ENCODE measurements at places on chromosomes 1 and 21.

DNA sequence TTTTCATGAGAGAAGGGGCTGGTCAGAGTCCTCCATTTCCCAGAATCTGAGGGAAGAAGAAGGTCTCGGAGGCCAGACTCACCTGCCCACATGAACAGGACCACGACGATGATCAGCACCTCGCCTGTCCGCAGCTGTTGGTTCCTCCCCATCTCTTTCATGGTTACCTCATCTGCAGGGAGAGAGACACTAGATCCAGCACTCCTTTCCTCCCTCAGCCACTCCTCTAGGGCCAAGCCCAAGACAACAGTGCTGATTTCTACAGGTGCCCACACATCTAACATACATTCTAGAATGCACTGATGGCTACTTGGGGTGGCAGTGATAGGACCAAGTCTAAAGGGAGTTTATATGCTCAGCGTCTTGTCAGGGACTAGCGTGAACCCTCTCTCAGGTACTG, 3.0 kb downstream of the FNDC5 start:
- DNase-seq, result no peak

- no peak for DNase-seq
Observed at GRCh38 chr1:219405531-219406331, 207.2 kb downstream of the ZC3H11B start.

DNA sequence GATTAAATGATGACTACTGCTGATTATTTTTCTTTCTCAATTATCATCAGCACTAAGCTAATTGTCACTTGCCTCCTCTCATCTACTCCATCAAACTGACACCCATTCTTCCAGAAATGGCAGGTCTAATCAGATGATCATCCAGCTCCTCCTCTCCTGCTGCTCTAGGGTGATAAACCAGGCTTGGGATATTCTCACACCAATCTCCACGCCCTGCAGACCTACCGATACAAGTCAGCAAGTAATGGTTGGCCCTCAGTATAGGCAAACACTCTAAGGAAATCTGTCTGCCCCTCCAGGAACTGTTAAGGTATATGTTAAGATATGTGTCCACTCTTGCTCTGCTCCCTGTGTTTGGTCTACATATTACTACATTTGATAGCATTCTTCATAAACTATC, 36.3 kb upstream of the C1orf21 start:
- no peak for DNase-seq

DNA sequence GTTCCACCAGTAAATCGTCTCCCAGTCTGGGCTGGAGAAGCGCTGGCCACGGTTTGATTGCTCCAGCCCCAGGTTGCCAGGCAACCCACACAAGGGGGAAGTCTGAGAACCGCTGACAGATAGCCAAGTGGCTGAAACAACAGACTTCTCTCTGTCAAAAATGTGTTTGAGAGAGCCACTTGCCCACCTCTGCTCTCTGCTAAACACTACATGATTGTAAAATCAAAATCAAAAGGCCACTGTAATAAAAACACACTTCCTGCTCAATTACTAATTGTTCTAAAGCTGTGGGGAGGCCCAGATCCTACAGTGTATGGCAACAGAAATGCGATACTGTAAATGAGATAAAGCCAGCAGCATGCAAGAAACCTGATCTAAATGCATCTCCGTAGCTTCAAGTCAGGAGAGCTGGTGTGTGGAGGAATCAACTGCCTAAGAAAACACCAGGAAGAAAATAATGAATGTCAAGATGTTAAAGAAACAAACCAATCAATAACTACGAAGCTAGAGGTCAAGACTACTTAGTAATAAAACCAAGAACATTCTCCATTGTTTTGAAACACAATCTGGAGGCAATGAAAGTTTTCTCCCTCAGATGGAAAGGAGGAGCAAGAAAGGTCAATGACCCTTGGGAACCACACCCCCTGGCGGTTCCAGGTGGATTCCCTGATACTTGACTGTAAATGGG, 121.2 kb downstream of the SLC45A1 start:
- DNase-seq, result no peak

DNA sequence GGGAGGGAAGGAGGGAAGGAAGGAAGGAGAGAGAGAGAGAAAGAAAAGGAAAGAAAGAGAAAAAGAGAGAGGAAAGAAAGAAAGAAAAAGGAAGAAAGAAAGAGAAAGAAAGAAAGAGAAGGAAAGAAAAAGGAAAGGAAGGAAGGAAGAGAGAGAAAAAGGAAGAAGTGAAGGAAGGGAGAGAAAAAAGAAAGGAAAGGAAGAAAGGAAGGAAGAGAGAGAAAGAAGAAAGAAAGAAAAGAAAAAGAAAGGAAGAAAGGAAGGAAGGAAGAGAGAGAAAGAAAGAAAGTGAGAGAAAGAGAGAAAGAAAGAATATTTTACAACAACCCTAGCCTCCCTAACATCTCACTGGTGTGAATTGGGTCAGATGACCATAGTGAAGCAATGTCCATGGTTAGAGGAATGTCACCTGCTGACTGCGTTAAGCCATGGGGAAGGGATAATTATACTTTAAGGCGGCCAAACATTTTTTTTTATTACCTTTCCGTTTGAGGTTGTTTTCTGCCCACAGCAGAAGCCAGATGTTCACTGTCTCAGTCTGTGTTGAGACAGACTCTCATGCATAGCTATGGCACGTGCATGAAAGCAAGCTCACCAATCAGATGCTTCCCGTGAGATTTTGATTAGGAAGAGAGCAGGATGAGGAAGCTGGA, 76.4 kb downstream of the SNRPE start:
- DNase-seq, result no peak

GRCh38 chr1:65425697-65426096, 5.2 kb downstream of the LEPR start:
- DNase-seq, result no peak

DNA sequence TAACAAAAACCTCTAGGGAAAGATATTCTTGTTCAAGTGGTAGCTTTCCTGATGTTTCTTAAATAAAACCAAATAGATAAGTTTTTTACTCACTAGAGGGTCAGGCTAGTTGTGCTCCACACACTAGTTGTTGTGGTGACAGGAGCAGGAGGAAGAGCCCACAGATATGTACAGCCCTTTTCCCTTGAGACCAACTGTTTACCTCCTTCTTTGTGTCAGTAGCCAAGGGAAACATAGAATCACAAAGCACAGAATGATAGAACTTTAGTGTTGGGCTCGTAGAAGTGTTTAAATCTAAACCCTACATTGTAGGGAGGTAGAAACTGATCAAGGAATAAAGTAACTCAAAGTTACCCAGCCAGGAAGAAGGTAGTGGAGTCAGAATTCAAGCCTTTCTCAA, 309.0 kb downstream of the CTH start:
- DNase-seq, result no peak

GRCh38 chr1:121558514-121558913, 373.7 kb downstream of the SRGAP2C start:
- no peak for DNase-seq

DNA sequence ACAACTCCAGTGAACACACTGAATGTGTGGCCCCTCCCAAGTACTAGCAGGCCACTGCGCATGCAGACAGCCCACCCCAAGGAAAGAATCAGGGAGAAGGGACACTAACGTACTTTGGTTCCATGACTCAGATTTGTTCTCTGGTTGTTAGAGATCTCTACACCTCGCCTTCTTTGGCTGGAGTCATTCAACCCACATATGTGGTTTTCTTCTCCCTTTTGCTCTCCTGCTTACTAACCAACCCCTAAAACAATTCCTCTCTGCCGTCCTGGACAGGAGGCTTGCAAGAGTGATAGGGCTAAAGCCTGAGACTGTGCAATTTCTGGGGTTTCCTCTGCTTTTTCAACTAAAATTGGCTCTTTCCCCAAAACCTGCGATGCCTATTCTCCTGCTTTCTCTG, 5.7 kb upstream of the CD48 start:
- DNase-seq, result no peak

- DNase-seq, result no peak
Observed at GRCh38 chr1:81071969-81072753, 728.6 kb upstream of the ADGRL2 start.

GRCh38 chr1:207088161-207088560, 499 bp upstream of the C4BPB start:
- DNase-seq, result no peak

GRCh38 chr1:227774821-227775661, 39.8 kb downstream of the SNAP47 start:
- DNase-seq, result no peak

DNA sequence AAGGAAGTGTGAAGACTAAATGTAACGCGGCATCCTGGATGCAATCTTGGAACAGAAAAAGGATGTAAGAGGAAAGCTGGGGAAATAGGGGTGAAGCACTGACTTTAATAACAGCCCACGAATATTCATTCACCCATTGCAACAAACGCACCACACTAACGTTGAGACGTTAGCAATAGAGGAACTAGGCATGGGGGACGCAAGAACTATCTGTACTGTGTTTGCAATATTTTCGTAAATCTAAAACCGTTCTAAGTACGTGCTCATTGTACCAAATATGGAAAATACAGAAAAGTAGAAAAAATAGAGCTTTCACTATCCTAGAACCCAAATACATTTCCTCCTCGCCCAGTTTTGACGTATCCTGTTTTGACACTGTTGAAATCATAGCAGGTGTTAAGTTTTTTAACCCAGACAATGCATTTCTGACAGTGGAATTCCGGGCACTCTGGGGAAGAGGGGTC, 3.9 kb downstream of the LAPTM5 start:
- DNase-seq, result no peak

GRCh38 chr1:8232036-8232757, 85.7 kb upstream of the SLC45A1 start:
- no peak for DNase-seq

DNA sequence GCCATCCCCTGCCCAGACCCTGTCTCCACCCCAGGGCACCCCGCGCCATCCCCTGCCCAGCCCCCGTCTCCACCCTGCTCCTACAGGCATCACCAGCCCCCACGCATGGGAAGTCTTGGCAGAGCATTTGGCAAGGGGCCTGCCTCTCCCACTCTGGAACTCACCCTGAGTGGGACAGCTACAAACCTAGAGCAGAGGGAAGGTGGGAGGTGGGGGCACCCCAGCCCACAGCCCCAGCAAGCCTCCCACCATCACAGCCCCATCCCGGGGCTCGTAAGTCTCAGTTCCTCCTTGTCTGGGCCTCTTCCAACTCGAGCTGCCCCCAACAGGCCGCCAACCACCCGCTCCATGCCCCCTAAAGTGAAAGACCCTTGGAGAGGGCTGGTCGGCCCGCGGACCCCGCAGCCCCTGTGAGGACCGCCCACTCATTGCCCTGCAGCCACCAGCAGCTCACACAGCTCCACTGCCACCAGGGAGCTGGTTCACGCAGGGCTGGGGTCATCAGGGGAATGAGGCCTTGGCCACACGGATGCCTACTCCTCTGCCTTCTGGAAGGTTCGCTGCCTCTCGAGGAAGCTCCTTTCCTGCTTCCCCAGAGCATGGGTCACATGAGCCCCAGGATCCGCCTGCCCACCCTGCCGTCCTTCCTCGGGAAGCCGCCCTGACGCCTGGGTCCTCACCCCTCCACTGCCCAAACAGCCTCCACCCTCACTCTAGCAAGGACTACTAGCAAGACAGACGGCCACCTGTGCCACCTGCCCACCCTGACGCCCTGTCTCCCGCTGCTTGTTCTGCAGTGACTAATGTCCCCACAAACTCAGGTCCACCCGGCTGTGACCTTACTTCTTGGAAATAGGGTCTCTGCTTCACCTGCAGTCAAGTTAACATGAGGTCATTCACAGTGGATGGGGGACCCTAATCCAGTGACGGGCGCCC, 14.4 kb downstream of the MEGF6 start:
- no peak for DNase-seq

GRCh38 chr1:22892789-22893188, 79.9 kb downstream of the LACTBL1 start:
- no peak for DNase-seq

GRCh38 chr1:20344738-20345137, 54.1 kb downstream of the VWA5B1 start:
- no peak for DNase-seq

- no peak for DNase-seq
Observed at GRCh38 chr1:201331166-201331565, 46.3 kb downstream of the TNNT2 start.

DNA sequence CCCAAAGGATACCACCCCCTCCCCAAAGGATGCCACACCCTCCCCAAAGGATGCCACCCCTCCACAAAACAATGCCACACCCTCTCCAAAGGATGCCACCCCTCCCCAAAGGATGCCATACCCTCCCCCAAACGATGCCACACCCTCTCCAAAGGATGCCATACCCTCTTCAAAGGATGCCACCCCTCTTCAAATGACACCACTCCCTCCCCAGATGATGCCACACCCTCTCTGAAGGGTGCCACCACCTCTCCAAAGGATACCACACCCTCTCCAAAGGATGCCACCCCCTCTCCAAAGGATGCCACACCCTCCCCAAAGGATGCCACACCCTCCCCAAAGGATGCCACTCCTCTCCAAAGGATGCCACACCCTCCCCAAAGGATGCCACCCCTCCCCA, 21.6 kb upstream of the TRIM17 start:
- no peak for DNase-seq

GRCh38 chr1:225697428-225697827, 44.5 kb upstream of the ENAH start:
- DNase-seq, result no peak

GRCh38 chr1:177800400-177801088, 169.3 kb downstream of the SEC16B start:
- no peak for DNase-seq

- no peak for DNase-seq
Observed at GRCh38 chr1:246921481-246921880, 10.3 kb downstream of the AHCTF1 start.

GRCh38 chr1:234942879-234943506, 185.6 kb downstream of the TOMM20 start:
- DNase-seq, result no peak

DNA sequence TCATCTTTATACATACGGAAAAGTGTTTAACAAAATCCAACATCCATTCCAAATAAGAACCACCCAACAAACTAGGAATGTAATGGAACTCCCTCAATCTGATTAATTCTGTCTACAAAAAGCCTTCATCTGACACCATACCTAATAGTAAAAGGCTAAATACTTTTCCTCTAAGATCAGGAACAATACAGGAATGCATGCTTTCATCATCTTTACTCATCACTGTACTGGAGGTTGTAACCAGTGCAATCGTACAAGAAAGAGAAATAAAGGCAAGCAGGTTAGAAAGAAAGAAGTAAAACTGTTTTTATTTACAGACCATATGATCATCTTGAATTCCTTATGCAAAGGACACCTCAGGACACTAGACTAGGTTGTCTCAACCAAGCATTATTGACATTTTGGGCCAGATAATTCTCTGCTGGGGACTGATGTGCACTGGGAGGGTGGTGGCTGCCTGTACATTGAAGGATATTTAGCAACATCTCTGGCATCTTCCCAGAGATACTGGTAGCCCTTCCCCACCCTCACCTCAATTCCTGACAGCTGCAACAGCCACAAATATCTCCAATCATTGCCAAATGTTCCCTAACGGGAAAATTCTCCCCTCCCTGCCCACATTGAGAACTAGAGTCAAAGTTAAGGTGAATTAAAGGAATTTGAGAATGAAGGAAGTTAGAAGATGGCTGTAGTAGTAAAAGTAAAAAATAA, 30.6 kb upstream of the INSL5 start:
- no peak for DNase-seq

DNA sequence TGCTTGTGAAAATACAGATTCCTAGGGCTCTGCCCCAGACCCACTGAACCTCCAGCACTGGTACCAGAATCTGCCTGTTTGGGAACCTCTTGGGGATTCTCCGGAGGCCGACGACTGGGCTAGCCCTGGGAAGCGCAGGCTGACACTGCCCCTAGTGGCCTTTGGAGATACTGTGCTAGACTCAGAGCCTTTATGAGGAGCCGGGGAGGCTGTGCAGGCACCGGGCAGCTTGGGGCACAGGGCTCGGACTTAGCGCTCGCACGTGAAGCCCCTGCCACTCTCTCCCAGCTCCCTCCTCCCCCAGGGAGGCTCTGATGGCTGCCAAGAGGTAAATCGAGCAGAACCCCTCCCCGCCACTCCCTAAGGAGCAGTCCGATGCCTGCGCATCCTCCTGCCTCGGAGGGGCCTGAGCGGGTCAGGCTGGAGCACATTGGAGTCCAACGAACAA, 144.6 kb upstream of the TNR start:
- no peak for DNase-seq

Data from stimulated activated CD8-positive, alpha-beta memory T cell treated with anti-CD3 and anti-CD28 coated beads, Interleukin-4, amount 100 ng/mL, for 1 hour (primary cell).